ENCODE measurements at places on chromosomes 16 and 17.
A peak's percentile ranks its signal among the peaks of the same experiment; 100 is the strongest.

- no peak for DNase-seq
These were observed 34.9 kb downstream of the CD300LF start for GRCh38 chr17:74677558-74678466.

DNA sequence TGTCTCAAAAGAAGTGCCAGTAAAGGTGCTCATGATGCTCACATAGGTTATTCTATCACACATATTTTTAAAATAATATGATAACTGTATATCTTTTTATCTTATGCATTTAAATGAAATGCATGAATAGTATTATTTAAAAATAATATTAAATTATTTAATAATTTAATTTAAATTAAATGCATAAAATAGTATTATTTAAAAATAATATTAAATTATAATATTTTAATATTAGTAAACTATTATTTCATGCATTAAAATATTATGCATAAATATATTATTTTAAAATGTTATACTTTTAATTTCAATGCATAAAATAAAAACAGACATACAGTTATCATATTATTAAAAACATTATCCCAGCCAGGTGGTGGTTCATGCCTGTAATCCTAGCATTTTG, 33.4 kb downstream of the TMC7 start:
- no peak for DNase-seq

DNA sequence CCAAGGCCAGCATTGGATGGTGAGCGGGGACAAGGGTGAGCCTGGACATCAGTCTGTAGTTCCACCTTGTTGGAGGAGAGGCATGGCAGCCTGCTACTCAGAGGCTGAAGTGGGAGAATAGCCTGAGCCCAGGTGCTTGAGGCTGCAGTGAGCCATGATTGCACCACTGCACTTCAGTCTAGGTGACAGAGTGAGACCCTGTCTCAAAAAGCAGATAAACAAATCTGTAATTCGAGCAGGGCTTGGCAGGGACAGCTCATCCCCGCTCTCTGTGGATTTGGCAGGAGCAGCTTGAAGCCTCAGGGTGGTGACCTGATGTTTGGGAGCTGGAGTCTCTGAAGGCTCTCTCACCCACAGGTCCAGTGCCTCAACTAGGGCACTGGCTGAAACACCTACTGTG, 38.6 kb upstream of the ZCCHC14 start:
- DNase-seq, result no peak

DNA sequence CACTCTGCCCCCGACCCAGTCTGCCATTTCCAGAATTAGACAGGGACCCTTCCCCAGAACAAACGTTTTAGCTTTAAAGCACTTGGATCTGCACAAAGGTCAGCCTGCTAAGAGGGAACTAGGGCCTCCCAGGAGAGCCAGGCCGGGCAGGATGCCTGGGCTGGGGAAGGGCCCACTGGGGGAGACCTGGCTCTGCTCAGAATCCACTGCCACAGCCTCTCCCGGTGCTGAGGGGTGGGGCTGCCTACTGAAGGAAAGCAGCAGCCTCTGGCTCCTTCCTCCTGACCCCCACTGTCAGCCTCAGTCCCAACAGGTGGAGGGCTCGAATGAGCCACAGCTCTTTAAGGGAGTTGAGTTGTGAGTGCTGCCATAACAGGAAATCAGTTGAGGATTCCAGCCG, 1.7 kb downstream of the YBX2 start:
- peak; percentile 21 for DNase-seq

All from GM20000 (cell line).